ENCODE measurements at places on chromosomes 11 and 22.

- DNase-seq, result no peak
These were observed 30.7 kb downstream of the FAM168A start for GRCh38 chr11:73566977-73567755.

DNA sequence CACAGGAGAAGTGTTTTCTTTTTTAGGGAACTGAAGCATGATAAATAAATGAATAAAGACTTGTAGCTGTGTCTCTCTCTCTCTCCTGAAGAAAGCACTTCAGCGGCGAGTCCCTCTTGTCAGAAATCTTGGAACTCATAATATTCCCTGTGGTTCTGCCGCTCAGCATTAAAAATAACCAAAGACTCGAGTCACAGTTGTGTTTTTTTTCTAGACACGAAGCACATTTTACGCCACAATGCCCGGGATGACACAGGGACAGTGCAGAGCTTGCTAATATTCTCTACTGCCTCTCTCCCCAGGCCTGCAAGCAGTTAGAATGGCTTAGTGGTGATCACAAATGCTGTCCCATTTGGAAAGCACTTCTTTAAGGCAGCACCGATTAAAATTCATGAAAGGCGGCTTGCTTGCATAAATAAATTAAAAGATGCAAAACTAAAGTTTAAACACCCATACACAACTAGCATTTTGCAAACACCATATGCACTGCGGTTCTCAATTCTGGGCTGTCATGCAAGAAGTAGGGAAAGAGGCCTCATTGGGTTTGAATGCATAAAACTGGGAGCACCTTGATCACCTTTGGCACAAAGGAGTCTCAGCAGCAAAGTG, 597.4 kb downstream of the SOX6 start:
- DNase-seq, result no peak

DNA sequence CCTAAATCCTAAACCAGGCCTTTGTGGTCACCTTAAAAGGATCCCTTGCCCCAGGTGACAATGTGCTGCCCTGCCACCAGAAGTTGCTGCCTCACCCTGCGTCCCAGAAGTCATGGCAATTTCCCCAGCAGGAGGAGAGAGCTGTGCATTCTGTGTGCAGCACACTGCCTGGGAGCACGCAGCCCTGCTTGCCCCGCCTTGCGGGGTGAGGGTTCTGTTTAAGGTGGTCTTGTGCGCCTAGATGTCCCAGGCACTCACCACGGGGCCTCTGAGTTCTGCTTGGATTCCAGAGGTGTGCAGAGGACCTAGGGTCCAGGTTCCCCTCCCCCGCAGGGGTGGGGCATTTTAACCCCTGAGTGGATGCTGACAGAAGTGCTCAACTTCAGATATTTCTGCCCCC, 95.0 kb downstream of the GRAMD1B start:
- DNase-seq, result no peak

GRCh38 chr11:58578136-58578634, 678 bp upstream of the ZFP91 start:
- peak; percentile 97 for DNase-seq

- DNase-seq, result no peak
These were observed 10.4 kb downstream of the PISD start for GRCh38 chr22:31651664-31652063.

Measured in NCI-H1105 (cell line).